GM12878 (cell line): ENCODE measurements at places on chromosomes 6 and 20.
A peak's percentile ranks its signal among the peaks of the same experiment; 100 is the strongest.

DNA sequence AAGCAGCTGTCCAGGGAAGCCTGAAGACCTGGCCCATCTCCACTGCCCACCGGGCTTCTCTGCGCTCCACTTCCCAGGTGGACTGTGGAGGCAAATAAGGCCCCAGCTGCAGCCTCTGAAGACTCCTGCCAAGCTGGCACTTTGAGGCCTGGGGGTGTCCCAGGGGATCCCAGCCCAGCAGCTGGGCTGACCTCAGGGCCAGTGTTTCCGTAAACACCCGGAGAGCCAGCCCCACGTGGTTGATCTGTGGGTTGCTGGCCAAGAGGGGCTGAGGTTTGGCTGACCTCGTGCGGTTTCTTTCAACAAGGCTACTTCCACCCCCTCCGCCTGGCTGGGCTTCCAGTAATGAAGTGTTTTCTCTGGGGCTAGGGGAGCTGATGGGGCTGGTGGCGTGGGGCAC, 12.4 kb upstream of the CCN5 start:
- DNase-seq: no peak

GRCh38 chr20:45347936-45348778, at the start of gene SDC4:
SDC4 (minus strand) TSS chr20:45348424; CDS start chr20:45348384, 40 bp downstream.
- no peak for DNase-seq

GRCh38 chr20:31869942-31870725, at the start of the genes DUSP15 and TTLL9:
DUSP15 (minus strand) TSS chr20:31870527; CDS start chr20:31870337, 190 bp downstream.
TTLL9 (plus strand) TSS chr20:31870634; CDS start chr20:31871127, 493 bp downstream.
- no peak for DNase-seq

DNA sequence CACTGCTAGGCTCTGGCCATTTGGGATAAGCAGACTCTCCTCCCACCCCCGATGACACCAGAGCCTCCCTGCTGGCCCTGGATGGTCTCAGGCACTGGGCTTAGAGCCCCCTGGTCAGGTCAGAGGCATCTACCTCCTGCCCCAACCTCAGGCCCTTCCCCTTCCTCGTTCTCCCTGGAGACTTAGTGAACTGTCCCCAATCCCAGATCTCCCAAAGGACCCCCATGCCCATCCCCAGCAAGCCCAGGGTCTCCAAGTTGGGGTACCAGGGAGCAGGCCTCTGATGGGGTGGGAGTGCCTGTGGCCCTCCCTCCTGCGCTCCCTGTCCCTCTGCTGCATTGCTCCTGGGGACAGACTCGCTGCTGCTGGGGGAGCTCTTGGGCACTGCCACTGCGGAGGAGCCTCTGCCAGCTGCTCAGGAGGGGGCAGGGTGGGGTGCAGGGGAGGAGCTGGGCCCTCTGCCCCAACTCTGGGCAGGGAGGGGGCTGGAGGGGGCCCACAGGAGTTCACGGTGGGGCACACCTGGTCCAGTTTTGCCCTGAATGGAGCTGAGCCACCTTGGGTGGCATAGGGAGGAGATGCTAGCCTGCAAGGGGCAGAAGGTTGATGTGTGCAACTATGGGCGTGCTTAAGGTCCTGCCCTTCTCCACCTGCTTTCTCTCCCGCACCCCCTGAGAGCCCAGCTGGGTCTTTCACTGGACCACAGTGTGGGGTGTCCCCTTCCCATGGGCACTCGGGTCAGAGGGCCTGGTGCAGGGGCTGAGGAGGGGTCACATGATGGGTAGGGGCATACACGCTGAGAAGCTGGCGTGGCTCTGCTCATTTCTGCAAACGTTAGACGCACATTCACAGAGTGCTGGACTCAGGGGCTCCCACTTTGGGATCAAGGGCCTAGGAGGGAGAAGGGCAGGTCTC, 40.4 kb downstream of the SPDEF start:
- DNase-seq: no peak

GRCh38 chr6:117231466-117231865, 33.9 kb upstream of the VGLL2 start:
- no peak for DNase-seq

DNA sequence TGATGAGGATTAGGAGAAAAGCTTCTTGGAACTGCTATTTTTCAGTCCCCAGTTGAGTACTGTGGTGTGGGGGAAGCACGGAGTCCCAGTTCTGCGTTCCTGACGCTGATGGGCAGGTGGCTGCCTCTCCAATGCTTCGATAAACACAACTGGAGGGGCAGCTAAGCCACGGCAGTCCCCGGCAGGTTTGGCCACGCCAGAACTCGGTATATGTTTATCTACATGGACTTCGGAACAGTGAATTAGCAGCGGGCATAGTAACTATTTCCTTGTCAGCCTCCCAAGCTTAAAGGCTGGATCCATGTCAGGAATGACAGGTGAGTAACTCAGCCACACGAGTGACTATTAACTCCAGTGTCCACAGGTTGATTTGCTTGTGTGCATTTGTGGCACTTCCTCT, 354.4 kb downstream of the ZFAND3 start:
- no peak for DNase-seq

DNA sequence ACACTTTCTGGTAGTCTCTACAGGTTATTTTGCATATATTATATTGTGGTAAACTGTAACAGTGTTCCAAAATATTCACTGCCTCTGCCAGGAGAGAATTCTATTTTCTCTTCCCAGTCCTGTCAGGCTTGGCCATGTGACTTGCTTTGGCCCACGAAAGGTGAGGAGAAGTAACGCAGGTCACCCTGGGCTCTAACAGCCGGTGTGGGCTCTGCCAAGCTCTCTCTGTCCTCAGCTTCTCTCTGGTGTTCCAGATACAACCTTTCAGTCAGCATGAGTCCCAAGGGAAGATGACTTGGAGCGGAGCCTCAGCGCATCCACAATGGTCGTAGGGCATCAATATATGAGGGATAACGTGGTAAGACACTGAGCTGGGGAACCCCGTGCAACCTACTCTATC, 113.0 kb upstream of the RREB1 start:
- DNase-seq: no peak

DNA sequence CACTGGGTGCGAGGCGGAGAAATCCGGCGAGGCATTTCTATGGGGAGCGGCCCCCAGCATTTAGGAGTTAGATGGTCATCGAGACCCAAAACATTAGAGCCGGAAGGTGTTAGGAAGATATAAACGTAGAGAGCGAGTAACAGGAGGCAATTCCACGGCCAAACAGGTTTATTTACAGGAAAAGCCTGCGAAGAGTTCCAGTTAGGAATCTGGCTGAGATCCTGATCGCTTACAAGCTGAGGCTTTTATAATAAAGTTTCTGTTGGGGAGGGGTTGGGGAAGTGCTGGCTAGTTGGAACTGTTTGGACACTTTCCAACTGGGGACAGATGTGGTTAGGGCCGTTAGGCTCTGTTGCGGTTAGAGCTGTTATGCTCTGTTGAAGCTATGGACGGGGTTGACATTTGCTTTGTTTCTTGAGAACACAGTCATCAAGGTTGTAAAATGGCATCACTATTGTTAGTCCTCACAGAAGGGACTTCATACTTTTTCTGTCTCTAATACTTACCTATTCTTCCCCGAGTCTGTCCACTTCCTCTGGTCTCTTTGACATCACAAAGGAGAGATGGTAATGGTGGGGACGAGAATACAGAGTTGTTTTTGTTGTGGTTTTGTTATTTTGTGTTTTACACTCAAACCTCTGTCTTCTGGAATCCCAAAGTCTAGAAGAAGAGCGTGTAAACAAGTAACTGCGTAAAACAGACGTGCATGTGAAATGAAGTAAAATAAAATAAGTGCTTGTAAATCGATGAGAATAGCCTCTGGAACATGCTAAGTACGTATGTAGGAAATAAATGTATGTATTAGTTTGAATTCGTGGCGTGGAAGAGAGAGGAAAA, 554 bp upstream of the ZSCAN31 start:
- DNase-seq: peak; percentile 53

GRCh38 chr6:17392978-17393891, at the start of gene CAP2:
CAP2 (plus strand) TSS chr6:17393595; CDS start chr6:17421556, 27,961 bp downstream.
- no peak for DNase-seq

- DNase-seq: no peak
These were observed 21.4 kb downstream of the JARID2 start for GRCh38 chr6:15267221-15267620.

- DNase-seq: no peak
These were observed 11.6 kb downstream of the TNFAIP3 start for GRCh38 chr6:137878486-137879285.
